ENCODE measurements at places on chromosomes 1 and 21.

- H3K27me3 ChIP-seq = no peaks in the 10 kb centered on the region
- H3K4me1 ChIP-seq = peaks cover 4% of the 10 kb centered on the region
- H3K36me3 ChIP-seq = peaks cover 29% of the 10 kb centered on the region
- DNase-seq = no peak
- H3K4me3 ChIP-seq = no peak overlapping the region
Measured at GRCh38 chr21:45219517-45219916, 68.2 kb downstream of the POFUT2 start.

DNA sequence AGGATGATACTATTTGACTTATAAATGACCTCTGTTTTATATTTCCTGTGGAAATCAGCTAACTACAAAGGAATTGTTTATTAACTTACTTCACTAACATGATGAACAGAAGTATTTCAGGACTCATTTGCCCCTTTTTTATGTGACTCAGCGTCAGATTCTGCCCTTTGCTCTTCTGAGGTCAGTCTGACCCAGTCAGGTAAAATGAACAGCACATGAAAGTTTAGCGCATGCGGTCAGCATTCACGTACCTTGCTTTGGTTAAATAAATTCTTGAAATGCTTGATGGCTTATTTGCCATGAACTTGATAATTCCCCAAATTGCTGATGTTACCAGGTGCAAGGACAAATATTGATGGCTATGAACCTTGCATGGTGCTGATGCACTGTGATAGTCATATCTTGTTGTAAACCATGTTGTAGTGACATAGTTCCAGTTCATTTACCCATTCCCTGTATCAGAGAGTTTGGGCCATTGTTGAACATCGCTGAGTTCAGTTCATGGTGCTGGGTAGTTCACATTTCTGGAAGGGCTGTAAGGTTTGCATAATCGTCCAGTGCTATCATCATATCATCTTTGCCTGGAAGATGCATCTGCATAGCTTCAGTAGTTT, 133.4 kb downstream of the NFIA start:
- no peaks in the 10 kb centered on the region for H3K36me3 ChIP-seq
- DNase-seq = no peak
- no peak overlapping the region for H3K27ac ChIP-seq
- H3K27me3 ChIP-seq = no peaks in the 10 kb centered on the region
- H3K4me1 ChIP-seq = no peaks in the 10 kb centered on the region

DNA sequence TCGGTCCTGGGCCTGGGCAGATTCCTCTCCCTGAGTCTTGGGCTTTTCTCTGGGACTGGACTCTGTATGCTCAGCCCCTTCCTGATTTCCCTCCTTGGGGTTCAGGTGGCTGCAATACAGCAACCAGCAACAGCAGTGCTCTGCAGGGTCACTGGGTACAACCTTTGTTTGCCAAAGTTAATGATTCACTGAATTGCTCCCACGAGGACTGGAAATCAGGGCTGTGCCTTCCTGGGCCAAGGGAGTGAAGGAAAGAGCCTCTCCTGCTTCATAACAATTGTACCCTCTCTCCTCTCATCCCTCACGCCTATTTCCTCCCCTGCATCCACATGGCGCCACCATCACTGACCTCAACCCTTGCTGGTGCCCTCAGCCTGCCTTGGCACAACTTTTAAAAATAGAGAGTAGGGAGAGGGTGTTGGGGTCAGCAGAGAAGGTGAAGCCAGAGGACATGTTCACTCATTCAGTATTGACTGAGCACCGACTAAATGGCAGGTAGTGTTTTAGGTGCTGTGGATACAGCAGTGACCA, 52.8 kb upstream of the GOLT1A start:
- H3K36me3 ChIP-seq = no peaks in the 10 kb centered on the region
- no peak for DNase-seq
- H3K4me1 ChIP-seq = no peaks in the 10 kb centered on the region
- H3K4me3 ChIP-seq = no peak overlapping the region

DNA sequence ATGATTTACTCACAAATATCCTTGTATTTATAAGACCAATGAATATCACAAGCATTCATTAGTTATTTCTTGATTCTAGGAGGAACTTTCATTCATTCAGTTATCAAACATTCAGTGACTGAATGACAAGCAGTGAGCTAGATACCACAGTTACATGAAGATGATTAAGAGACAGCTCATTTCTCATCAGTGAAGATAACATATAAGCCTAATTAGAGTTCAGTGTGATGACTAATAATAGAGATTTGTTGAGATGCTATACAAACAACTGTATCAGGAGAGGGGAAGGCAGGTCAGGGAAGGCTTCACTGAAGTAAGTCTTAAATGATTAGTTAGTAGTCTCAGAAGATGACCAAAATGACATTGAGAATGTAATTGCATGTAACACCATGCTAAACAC, 14.6 kb upstream of the C1orf105 start:
- no peaks in the 10 kb centered on the region for H3K27me3 ChIP-seq
- no peak for DNase-seq
- no peak overlapping the region for H3K27ac ChIP-seq
- H3K4me1 ChIP-seq = no peaks in the 10 kb centered on the region
- no peak overlapping the region for H3K4me3 ChIP-seq

- H3K4me1 ChIP-seq = no peaks in the 10 kb centered on the region
- no peak overlapping the region for H3K4me3 ChIP-seq
- no peak overlapping the region for H3K27ac ChIP-seq
Measured at GRCh38 chr1:114638910-114639309, 30.9 kb downstream of the DENND2C start.

DNA sequence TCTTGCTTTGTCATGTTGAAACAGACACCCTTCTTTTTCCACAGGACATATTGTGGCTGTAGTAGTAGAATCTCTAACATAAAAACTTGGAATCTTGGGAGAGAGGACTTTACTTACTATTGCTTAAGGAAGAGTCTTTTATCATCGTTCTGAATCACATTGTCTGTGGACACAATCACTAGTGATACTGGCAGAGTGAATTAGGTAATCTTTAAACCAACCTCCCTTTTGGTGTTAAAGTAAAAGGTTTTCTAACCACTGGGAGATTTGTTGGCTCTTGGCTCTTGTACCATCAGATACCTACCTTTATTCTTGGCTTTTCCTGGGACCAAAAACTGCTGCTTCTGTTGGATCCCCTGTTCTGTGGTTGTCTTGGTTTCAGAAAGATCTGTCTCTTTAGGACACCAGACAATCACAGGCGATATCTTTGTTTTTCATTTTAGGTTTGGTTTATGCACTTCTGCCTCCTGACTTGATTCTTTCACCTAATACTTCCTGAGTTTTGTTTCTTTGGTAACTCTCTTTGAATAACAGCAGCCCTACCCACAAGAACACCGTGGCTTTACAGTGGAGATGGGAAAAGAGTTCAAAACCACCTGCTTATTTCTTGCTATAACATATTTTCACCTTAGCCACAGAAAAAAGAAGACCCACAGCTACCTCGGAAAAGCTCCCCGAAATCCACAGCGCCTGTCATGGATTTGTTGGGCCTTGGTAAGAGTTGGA, 36.6 kb upstream of the ZFP69B start:
- peaks cover 93% of the 10 kb centered on the region for H3K36me3 ChIP-seq
- peaks cover 16% of the 10 kb centered on the region for H3K4me1 ChIP-seq
- peak overlapping the region; percentile 48 for H3K27ac ChIP-seq
- H3K27me3 ChIP-seq = no peaks in the 10 kb centered on the region
- H3K4me3 ChIP-seq = no peak overlapping the region

DNA sequence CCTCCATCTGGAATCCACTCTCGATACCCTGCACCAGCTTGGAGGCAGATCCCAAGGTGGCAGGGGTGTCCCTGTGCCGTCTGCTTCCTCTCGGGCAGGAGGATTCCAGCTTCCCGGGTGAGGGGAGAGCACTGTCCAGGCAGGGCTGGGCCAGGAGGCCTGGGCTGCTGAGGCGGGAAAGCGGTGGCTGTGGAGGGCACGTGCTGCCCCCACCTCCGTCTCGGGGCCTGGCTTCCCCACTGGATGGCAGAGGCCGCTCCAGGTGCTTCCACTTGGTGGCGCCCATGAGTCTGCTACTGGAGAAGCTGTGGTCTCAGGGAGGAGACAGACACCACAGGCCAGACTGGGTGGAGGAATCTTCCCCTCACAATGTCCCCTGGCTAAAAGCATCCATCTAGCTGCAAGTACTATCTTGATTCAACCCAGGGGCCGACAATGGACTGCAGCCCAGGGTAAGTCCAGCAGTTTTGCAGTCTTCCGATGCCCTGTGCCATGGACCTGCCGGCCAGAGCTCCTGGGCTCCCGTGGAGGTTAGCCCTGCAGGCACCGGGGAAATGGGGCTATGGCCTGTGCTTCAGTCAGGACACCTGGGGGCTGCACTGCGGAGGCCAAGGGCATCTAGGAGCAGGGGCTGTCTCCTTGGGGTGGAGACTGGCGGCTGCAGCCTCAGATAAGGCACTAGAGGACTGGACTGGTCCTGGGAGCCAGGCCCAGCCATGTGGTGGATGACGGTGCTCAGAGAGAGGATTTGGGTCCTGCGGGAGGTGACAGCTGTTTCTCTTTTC, 41.3 kb upstream of the EIF4G3 start:
- H3K27me3 ChIP-seq = no peaks in the 10 kb centered on the region
- no peak overlapping the region for H3K27ac ChIP-seq
- H3K4me3 ChIP-seq = no peak overlapping the region
- H3K36me3 ChIP-seq = peaks cover 17% of the 10 kb centered on the region
